ENCODE measurements at places on chromosomes 12 and 14.
A peak's percentile ranks its signal among the peaks of the same experiment; 100 is the strongest.

GRCh38 chr12:123278101-123278627, 6.5 kb upstream of the CDK2AP1 start:
- DNase-seq: no peak

GRCh38 chr14:93103392-93104080, 12.2 kb downstream of the ITPK1 start:
- peak; percentile 84 for DNase-seq

DNA sequence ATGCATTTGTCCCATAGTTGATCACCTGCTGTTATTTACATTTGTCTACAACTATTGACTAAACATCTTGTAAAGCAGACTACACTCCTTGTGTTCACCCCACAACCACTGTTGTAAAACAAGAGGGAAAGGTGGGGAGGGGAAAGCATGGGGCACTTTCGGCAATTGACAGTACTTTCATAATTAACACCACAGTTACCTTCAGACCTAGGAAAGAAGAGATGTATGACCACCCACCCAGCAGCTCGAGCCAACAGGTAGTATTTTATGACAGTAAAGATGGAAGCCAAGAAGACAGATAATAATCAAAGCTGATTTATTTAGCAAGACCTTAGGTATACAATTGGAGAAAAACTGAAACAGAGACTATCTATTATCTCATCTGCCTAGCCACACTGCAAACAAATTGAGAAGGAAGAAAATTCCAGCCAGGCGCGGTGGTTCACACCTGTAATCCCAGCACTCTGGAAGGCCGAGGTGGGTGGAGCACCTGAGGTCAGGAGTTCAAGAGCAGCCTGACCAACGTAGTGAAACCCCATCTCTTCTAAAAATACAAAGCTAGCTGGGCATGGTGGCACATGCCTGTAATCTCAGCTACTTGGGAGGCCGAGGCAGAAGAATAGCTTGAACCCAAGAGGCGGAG, 11.2 kb downstream of the HECTD4 start:
- DNase-seq: no peak

DNA sequence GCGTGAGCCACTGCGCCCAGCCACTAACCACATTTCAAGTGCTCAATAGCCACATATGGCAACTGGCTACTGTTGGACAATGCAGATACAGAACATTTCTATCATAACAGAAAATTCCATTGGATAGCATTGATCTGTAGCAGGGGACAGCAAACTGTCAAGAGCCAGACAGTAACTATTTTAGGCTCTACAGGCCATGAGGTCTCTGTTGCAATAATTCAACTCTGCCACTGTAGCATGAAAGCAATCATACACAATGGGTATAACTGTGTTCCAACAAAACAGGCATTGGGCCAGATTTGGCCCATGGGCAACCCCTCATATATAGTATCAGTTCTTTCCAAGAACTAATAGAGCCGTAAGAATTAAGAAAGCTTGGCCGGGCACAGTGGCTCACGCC, 8.0 kb downstream of the CSRNP2 start:
- DNase-seq: no peak

DNA sequence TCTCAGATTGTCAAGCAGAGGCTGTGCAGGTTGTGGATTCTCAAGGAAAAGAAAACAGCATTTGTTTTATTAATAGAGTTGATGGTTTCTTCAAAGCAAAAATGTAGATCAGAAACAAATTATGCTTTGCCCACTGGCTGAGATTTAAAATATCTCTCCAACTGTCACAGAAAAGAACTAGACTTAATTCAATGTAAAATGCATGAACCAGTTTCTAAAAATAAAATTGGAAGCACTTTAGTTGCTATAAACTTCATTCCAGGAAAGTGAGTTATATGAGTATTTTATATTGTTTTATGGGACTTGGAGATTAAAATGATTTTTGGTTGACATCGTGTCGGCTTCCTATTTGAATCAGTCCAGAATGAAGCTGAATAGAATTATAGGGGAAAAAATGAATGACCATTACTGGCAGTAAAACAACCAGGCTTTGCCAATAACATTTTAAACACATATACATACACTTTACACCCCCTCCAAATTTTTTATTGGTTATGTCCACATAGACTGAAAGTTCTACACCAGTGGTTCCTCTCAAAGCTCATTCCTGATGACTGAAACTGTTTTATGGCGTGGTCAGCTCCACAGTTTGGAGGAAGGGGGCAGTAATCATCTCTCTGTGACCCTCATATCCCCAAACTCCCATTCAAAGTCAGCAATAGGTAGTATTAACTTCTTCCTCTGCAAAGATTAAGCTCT, 55.5 kb upstream of the DAAM1 start:
- DNase-seq: no peak

- no peak for DNase-seq
These were observed 44.7 kb upstream of the BMP4 start for GRCh38 chr14:54001189-54001878.

GRCh38 chr12:129202109-129202814, 349.0 kb downstream of the GLT1D1 start:
- no peak for DNase-seq

- no peak for DNase-seq
These were observed 43.0 kb upstream of the ANO2 start for GRCh38 chr12:5988088-5988487.

DNA sequence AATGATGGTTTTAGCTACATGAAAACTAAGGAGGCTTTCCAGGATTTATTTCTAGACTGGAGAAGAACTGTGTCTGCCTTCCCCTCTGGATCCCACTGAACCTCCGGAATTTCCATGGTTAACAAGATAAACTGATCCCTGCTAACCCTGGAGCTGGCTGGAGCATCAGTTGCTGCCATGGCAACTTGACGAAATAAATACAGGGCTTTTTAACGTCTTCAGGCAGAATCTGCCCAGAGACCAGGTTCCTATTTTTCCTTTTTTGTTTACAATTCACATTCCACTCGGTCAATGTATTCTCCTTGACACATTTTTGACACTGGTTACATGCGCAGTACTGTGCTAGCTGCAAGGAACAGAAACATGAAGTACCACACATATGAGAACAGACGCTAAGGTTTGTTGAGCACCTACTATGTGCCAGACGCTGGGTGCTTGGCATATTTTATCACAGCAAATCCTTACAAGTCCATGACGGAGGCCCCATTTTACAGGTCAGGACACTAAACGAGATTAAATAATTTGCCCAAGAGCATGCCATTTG, 1.7 kb downstream of the C14orf132 start:
- DNase-seq: no peak

GRCh38 chr14:50040895-50041465, 75.4 kb downstream of the VCPKMT start:
- DNase-seq: no peak

- DNase-seq: no peak
These were observed 6.8 kb upstream of the HNF1A start for GRCh38 chr12:120971299-120972180.

Measured in left colon (tissue), 2 donors.